ENCODE measurements at places on chromosomes 2 and 18. TPM values are rescaled to one million over a fixed set of nuclear protein-coding genes. Genes with fewer than 3 reads are reported as not detected.

- DNase-seq, result no peak
Measured at GRCh38 chr2:33184041-33184440, 237.3 kb downstream of the LTBP1 start.

The ALPI gene
- polyA plus RNA-seq, result not detected

GRCh38 chr2:207970147-207970825, 55.0 kb downstream of the PLEKHM3 start:
- no peak for DNase-seq

The TEX44 gene
- polyA plus RNA-seq, result not detected

- DNase-seq, result no peak
Measured at GRCh38 chr2:73986085-73986681, 1.5 kb downstream of the TET3 start.

- DNase-seq, result no peak
Measured at GRCh38 chr2:41719756-41720155, 328.1 kb upstream of the PKDCC start.

The SP140 gene
- polyA plus RNA-seq, result 23.7 TPM

- no peak for DNase-seq
Measured at GRCh38 chr18:10336749-10337350, 117.6 kb upstream of the APCDD1 start.

DNA sequence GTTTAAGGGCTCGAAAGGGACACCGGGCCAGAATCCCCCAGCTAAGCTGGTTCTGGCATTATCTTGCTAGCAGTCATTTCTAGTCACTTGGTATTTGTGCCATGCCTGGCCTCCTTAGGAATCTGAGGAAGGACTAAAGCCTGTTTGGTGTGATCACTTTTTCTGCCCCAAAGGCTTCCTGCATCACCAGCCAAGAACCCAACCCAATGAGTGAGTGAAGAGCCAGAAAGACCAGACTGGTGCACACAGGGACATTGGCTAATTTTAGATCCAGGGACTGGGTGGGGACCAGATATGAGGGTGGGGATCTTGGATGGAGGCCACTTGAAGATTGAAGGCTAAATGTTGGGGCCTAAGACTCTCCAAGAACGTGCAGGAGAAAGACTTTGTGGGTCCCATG, 411.9 kb upstream of the TNP1 start:
- DNase-seq, result no peak
